ENCODE measurements at places on chromosomes 11 and 22.

DNA sequence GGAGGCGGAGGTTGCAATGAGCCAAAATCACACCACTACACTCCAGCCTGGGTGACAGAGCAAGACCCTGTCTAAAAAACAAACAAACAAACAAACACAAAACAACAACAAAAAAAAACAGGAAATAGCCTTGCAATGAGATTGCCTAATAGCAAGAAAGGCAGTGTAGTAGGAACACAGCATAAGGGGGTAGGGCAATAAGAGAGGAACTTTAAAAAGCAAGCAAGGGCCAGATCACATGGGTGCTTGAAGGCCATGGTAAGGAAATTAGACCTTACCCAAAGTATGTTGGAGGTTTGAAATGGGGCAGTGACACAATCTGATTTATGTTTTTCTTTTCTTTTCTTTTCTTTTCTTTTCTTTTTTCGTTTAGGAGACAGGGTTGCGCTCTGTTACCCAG, 34.7 kb upstream of the NRIP3 start:
- DNase-seq: no peak

GRCh38 chr11:122264121-122264520, 148.1 kb upstream of the BLID start:
- DNase-seq: no peak

GRCh38 chr22:38729946-38730345, 24.2 kb downstream of the GTPBP1 start:
- no peak for DNase-seq

GRCh38 chr22:44882226-44882905, 127.4 kb downstream of the PHF21B start:
- DNase-seq: no peak

DNA sequence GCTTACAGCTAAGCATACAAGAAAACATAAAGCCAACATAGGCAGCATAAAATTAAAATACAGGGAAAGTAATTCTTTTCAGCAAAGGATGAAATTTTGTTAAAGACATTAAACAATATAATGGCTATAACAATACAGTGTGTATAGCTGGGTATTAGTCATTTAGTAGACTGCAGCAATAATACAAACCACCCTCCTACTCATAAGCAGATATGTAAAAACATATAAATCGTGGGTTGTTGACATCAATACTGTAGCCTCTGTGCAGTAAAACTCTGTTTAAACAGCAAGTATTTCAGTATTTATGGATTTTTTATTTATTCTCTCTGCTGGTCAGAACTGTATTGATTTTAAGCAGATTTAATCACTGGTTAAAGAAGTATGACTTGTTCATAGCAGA, 639.1 kb upstream of the ANO5 start:
- DNase-seq: no peak

DNA sequence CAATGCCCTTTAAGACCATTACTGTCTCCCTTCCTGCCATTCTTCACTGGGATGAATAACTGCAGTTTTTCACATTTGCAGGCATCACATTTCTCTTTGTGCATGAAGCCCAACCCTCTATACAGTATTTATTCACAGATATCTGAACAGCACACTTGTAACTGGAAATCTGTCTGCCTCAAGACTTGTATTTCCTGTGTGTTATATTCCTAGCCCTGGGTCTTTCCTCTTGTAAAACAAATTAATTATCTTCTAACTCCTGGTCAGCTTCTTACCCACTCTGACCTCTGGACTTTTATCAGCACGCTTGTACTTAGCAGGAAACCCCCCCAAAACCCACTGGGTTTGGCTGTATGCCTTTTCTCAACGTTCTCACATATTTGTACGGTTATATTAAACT, 2.0 kb downstream of the CSRP3 start:
- DNase-seq: no peak

- no peak for DNase-seq
Observed at GRCh38 chr22:41976070-41976901, 7.0 kb downstream of the SEPTIN3 start.

DNA sequence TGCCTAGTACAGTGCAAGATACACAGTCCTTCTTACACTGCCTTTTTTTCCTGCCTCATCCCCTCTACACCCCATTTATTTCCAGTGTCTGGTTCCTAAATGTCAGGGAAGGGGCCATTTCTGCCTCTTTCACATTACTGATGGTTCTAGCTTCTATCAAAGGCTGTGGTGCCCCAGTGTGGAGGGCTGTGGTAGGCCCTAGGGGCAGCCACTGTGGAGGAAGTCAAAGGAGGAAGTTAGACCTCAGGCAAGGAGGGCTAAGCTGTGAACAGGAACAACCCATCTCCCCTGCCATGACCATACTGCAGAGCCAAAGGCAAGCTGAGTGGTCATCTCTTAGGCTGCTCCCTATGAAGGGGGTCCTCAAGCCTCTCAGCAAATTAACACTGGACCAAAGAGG, 81.9 kb upstream of the CRTAM start:
- DNase-seq: no peak

DNA sequence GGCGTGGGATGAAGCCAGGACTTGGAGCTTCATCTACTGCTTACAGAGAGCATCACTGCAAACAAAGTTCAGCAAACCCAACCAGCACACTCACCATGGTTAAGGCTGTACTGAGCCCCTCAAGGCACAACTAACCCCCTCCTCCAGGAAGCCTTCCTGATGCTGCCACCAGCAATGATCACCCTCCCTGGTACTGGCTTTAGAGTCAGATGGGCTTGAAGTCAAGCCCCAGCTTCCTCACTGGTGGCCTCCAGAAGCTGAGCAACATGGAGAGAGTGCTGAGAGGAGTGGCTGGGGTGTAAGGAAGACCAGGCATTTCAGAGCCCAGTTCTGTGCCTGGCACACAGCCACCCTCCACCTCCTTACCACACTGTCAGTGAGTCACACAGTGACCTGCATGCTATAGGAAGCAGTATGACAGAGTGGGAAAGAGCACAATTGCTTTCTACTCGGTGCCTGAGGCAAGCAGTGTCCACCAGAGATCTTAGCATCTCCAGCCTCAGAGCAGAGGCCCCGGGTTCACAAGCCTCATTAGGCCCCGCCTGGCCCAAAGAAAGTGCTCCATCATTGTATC, 24.7 kb upstream of the BAIAP2L2 start:
- no peak for DNase-seq

- DNase-seq: no peak
Observed at GRCh38 chr11:126410649-126411048, 55.2 kb downstream of the ST3GAL4 start.

DNA sequence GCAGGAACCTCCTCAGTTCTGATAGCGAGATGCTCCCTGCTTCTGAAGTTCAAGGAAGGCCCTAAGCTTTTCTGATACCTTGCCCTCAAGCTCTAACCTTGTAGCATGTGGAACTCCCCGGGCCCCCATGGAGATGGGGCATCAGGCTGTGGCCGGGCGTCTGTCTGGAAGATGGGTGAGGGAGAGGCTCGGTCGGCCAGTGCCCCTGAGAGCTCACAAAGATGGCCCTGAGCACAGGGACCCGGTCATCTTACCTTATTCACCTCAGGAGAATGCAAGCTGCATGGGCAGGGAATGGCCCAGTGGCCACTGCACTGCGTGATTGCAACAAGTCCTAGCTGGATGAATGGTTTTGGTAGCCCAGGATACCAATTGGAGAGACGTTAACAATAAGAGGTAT, 830.3 kb downstream of the TBC1D22A start:
- DNase-seq: no peak

DNA sequence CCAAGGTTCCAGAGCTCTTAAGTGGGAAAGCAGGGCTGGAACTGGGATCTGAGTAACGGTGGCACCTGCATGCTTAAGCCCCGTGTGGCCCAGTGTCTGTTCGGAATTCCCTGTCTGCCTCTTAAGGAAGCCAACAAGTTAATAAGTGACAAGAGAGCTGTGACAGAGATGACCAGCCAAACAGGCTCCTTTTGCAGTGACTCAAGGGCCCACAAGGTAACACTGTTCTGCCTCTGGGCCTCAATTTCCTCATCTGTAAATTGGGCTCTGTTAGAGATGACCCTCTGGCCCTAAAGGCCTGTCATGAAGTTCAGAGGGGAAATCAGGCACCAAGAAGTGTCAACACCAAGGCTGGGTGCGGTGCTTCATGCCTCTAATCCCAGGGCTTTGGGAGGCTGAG, 18.6 kb downstream of the USH1C start:
- no peak for DNase-seq

DNA sequence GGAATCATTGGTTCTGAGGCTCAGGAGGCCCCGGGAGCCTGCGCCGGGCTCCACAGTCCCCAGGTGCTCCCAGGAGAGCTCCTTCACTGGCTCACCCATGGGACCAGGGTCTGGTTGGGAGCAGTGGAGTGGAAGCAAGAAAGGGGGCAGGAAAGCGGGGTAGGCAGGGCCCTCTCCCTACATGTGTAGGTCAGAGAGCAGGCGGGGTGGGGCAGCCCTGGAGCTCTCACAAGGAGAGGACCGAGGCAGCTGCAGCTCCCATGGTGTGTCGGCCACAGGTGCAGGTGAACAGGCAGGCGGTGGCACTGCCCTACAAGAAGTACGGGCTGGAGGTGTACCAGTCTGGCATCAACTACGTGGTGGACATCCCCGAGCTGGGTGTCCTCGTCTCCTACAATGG, 28.3 kb downstream of the MUC2 start:
- no peak for DNase-seq

- DNase-seq: no peak
Observed at GRCh38 chr11:108224911-108225786, 2.3 kb downstream of the ATM start.

DNA sequence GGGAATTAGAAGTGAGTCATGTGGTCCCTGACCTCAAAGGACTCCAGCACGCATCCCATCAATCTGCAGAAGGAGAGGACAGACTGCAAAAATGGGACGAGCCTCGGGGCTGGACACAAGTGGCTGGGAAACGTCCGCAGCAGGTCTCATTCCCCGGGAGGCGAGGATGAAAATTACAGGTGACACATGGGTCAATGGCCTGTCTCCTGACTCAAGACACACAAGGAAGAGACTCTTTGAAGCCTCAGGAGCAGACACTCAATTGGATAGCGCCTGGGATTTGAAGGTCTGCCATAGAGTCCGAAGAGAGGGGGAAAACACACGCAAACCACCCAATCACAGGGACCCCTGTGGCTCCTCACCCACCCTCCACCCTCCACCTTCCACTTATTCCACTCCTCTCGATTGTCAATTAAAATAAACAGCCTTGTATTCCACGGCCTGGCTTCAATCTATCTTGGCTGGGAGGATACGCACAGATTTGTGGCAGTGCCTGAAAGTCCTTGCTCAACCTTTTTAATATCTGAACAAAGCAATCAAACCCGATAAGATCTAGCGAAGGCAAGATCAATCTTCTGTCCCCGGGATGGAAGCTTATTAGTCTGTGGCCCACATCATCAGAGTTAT, 101.8 kb upstream of the CADM1 start:
- DNase-seq: no peak

- no peak for DNase-seq
Observed at GRCh38 chr22:19631899-19632667, 82.2 kb upstream of the SEPTIN5 start.

- no peak for DNase-seq
Observed at GRCh38 chr11:44615913-44616791, 50.7 kb downstream of the CD82 start.

DNA sequence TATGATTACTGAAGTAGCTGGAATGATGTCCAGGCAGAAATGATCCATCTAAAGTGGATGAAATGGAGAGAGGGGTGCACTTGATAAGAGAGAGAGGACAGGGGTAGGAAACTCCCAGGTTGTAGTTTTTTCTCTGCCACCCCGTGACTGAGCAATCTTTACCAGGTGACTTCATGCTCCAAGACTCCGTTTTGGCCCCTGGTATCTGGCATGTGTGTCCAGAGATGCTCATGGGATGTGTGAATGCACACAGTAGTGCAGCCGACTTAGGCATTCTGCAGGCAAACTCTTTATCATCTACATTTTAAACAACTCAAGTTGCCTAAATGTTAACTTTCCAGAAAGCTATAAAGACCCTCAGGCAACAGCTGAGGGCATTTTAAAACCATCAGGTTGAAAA, 189.3 kb upstream of the SEZ6L start:
- DNase-seq: no peak

- DNase-seq: no peak
Observed at GRCh38 chr11:94869186-94869585, 101.0 kb downstream of the AMOTL1 start.

DNA sequence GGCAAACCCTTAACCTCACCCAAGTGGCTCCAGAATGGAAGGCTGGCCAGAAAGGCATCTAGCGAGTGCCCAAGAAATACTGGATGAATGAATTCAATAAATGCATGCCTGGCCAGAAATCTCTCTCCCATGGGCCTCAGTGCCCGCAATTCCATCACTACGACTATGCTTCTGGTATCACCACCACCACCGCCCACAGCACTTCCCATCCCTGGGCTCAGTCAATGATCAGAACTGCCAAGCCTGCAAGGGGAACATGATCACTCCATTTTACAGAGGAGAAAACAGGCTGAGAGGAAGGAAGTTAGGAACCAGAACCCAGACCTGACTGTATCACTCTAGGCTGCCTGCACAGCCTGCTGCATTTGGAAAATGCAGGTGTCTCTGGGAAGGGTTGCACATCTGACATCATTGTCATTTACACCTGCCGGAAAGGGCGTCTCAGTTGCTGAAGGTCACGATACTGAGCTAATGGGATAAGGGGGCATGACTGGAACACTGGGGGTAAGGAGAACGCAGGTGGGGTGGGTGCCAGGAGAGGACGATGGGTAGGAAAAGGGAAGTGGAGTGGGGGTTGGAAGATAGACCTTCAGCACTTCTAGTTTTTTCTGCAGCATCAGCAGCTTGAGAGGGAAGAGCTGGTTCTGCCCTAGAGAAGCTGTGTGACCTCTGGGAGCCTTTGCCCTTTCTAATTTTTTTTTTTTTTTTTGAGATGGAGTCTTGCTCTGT, 3.2 kb downstream of the GPR152 start:
- no peak for DNase-seq

DNA sequence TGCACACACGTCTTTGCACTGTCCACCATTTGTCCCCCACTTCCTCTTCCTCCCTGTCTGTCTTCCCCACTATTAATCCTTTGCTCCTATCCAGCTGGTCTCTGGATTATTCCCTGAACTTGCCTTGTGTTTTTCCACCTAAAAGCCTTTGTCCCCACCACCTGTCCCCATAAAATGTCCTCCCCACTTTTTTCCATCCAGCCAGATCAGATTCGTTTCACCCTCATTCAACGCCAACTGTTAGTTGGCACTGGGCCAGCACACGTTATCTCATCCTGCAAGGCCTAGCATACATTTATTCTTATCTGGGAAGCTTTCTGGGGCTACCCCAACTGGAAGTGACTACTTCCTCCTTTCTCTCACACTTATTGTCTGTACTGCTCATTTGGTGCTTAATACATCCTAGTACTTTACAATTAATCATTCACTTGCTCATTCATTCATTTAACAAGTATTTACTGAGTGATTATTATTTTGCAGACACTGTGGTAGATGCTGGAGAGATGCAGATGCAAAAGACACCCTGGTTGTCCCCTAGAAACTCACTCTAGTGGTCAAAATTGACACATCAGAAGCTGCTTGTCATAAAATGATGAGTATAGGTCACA, 96.2 kb downstream of the RASSF10 start:
- DNase-seq: no peak

- DNase-seq: no peak
Observed at GRCh38 chr11:79346021-79346420, 94.8 kb downstream of the TENM4 start.

DNA sequence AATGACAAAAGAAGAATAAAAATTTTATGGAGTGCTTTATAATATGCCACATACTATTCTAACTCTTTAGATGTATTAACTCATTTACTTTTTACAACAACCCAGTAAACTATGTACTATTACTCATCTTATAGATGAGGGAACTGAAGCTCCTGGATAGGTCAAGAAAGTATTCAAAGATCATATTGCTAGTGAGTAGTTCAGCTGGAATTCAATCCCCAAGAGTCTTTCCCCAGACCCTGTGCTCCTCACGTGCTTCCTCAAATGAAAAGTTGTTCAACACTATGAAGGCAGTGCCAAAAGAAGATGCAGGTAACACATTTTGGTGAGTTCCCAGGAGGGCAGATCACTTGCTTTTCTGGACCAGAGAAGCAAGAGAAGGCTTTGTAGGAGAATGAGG, 46.8 kb downstream of the BTG4 start:
- no peak for DNase-seq

Data from activated CD8-positive, alpha-beta memory T cell treated with anti-CD3 and anti-CD28 coated beads for 4 hours (primary cell).